ENCODE measurements at places on chromosomes 2 and 18.

- no peak for DNase-seq
Observed at GRCh38 chr2:102418421-102418961, 4.5 kb upstream of the IL18RAP start.

- no peak for DNase-seq
Observed at GRCh38 chr2:60741576-60741975, 14.5 kb upstream of the PAPOLG start.

DNA sequence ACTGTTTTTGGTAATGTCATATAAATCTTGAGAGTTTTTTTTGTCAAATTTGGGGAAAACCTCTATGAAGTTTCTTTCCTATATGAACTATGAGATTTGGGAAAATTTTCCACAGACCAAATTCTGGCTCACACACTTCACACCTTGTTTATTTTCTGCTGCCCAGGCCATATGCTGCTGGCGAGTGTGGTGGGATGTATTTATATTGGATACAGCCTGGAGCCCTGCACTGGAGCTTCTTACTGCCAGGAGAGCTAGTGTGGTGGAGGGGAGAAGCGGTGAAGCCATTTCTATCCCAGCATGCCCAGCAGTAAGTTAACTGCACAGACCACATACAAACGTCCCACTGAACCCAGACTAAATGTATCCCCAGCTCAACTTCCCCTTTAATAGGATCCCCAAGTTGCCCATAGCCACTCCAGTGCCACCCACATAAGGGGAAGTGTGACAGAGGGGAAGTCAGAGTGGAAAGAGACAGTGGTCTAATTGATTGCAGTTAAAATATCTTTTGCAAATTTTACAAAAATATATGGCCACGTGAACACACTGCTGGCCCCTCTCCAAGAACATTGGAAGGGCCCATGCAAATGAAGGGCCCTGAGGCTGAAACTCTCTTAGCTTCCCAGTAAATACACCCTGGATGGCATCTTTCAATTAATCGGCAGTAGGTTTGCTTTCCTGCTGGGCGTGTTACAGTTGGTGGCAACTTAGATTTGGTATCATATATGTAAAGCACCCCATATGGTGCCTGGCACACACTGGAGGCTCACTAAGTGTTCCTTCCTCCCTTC lies 146.6 kb upstream of the ITGA6 start:
- DNase-seq: no peak

- DNase-seq: no peak
Observed at GRCh38 chr2:95122197-95122551, 566 bp upstream of the MRPS5 start.

DNA sequence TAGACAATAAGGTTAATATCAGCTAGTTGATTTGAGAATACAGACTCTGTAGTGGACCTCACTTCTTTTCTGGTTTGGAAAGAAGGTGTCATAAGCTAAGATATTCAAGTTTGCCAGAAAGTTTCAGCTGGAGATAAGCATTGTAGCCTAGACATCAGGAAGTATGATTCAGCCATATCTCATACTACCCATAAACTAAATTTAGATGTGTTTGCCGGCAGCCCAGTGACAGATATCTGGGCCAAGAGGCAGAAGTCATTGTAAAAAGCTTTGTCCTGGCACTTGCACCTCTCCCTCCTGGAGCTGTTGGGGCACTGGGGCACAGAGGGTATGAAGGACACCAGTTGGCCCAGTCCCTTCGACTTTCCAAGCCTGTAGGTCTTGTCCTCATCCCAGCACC lies 128.0 kb downstream of the EPHA4 start:
- no peak for DNase-seq

DNA sequence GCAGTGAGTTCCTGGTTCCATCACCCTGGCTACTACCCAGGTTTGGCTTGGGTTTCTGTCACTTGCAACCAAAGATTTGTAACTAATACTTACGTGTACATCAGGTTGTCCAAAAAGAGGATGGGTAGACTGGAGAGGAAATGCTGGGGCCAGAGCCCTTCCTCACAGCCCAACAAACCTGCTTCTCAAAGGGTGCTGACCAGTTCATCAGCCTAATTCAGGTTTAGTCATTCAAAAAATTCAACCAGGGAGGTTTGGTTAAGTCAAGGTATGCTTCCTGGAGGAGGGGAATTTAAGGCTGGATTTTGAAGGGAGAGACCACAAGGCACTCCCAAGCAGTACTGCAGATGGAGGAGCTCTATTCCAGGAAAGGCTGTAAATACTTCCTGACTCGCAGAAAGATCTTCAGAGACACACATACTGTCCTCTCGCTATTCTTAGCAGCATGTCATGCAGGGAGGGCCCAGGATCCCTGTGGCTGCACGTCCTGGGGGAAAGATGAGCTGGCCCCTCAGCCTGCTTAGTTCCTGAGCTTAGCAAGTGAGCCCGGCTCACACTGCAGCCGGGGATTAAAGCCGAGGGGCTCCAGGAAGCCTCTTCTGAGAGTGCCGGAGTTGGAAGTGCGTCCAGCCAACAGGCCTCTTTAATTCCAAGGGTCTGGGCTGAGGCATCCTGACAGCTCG lies 40.0 kb upstream of the BIN1 start:
- DNase-seq: no peak

DNA sequence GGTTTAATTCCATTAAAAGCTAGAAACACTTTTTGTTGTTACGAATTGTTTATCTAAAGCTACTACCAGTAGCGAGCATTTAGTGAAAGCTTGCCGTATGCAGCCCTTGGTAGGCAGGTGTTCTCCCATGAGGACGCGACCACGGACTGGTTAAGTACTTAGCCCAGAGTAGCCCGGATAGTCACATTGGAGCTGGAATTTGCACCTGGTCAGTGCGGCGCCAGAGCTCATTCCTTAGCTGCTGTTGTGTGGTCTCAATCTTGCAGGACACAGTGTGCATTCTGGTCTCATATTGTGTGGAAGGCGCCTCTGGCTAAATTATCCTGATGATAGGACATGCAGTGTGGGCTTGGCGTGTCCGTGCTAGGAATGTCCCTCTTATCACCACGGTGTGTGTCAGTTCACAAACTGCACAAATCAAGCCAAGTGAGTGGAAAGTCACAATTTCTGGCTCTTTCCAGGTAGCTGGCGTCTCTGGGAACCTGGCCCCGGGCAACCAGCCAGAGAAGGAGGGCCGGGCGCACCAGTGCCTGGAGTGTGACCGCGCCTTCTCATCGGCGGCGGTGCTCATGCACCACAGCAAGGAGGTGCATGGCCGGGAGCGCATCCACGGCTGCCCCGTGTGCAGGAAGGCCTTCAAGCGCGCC lies 133.3 kb downstream of the ZNF236 start:
- DNase-seq: no peak

- no peak for DNase-seq
Observed at GRCh38 chr18:63619661-63620060, 24.4 kb downstream of the SERPINB4 start.

- no peak for DNase-seq
Observed at GRCh38 chr2:44442019-44442418, 80.3 kb downstream of the CAMKMT start.

DNA sequence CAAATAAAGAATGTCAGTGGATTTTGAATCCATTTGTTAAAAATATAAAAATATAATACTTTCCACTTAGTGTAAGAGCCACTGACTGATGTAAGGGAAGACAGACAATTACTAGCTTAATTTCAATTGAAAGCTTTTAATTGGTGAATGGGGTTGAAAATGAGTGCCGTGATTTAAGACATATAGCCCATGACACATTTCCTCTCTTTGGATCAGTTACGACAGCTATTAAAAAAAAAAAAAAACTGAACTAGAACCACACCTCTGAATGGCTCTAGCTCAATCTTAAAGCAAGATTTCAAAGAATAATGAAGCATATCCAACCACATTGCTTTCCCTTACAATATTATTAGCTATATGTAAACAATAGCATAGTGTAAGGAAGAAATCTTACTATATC lies 44.0 kb downstream of the CIB4 start:
- DNase-seq: no peak

GRCh38 chr2:24495451-24495850 lies 4.4 kb downstream of the NCOA1 start:
- no peak for DNase-seq

DNA sequence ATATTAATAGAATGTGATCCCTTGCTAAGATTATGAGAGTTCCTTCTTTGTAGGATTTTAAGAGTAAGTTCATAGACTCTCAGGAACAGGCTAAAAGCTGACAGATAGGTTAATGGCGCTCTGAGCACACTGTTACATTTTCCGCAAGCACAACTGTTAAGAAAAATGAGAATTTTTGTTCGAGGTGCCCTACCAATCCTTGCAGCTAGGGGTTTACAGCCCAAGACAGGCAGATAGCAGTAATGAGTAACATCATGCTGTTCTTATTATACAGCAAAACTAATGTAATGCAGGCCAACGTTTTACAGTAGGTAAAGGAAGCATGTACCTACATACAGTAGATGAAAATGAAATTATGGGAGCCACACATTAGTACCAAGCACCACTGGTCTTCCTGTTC lies 11.2 kb upstream of the BOD1L2 start:
- no peak for DNase-seq

DNA sequence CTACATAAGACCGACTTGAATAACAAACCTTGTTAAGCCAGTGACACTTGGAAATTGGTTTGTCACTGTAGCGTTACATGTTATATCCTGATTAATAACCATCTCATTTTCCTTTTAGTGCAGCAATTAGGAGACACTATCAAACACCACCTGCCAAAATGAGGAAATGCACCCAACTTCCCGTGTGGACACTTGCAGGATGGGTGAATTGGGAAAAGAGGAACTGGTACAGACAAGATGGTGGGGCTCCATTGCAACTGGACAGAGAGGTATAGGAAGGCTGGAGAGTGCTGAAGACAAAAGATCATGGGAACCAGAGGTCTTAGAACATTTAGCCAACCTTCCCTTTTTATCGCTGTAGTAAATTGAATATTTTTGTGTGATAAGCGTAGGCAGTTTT lies 816.3 kb upstream of the HS6ST1 start:
- no peak for DNase-seq

All from central memory CD8-positive, alpha-beta T cell (primary cell).